ENCODE measurements at places on chromosomes 1 and 21. TPM values are rescaled to one million over a fixed set of nuclear protein-coding genes. Genes with fewer than 3 reads are reported as not detected.

GRCh38 chr1:89760496-89760895 is 60.3 kb upstream of the LRRC8D start:
- no peak for DNase-seq

DNA sequence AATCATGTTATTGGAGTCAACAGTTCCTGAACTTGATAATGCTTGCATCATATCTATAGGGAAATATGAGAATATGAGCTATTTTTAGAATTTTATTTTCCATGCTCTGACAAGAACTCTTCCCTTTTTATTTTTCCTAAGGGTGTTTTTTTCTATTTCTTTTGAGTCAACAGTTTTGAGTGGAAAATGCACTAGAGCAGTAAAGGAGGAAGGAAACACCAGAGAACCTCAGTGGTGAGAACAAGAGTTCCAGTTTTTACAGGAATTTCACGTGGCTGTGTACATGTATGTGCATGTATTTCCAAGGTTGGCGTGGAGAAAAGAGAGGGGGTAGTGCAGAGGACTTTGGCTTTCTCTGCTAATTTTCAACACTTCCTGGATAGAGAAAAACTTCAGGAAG is 63.6 kb upstream of the TNFSF18 start:
- DNase-seq: no peak

DNA sequence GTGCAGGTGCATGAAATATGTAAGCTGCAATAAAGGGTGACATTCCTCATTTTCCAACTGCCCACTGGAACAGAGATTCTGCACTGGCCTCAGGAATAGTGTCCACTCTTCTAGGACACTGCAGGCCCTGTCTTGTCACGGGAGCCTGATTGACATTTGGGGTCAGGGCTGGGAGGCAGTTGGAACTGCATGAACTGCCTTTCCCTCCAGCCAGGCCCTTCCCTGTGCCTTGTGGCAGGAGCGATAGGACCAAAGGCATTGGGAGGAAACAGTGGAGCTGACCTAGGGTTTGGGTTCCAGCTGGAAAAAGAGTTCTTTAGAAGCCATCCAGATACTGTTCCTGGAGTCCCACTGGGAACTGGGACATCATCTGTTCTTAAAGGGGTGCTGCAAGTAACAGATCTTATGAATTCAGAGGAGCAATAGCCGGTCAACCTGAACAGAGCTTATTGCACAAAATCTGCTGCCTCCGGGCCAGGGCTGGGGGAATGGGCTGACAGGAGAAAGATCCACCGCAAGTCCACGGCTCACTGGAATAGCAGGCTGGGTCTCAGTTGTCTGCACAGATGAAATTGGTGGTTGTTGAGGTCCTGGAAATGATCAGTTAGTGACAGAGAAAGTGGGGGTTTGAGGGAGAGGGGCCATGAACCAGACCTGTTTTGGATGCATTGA is 451.7 kb downstream of the CAMTA1 start:
- DNase-seq: no peak

GRCh38 chr1:80668372-80668771 is 1132.4 kb upstream of the ADGRL2 start:
- DNase-seq: no peak

Gene KRTAP13-2
- total RNA-seq: not detected

Gene OR6N2
- total RNA-seq: not detected

All from ureter (tissue), 1 donor.